ENCODE measurements at places on chromosomes 5 and 9.

DNA sequence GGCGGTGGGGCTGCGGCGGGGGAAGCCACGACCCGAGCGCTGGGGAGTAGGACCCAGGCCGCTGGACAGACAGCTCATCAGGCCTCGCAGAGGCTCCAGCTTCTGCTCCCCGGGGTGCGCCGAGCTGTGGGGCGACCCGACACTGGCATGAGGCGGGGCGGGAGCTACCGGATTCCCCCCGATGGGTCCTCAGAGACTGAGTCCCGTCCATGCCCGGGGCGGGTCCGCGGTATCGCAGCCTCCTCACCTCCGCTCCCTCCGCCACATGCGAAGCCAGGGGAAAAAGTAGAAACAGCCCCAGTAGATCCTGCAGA lies 2.6 kb upstream of the CCL27 start:
- DNase-seq: no peak

DNA sequence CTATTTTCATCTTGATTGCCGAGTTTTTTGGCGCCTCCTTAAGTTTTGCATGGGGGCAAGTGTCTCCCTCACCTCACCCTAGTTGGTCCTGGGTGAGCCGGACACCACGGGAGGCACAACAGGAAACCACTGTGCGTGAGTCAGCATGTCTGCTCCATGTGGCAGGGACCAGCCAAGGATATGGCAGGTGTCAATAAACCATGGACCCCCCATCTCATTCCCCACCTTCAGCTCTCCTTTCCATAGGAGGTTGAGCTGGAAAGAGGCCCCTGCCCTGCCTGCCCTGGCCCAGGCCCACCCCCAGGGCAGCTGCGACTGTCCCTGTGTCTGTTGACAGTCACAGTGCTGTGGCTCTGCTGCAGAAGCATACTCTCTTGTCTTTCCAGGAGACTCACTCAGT lies 3.1 kb downstream of the SPACA9 start:
- no peak for DNase-seq

DNA sequence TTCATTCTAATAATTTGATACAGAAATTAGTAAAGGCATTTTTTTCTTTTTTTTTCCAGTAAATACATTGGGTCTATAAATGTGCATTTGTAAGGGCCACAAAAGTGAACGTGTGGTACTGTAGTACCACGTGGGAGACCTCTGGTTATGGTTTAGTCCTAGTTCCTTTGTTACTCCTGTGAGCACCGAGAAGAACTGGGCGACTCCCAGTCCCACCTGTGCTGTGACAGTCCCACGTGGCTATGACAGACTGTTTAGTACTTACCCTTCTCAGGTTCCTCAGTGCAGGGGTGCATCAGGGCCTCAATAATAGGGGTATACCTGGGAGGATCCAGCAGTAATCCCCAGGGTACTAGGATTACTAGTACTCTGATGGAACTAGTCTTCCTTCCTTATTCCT lies 49.3 kb downstream of the LRRC70 start:
- DNase-seq: no peak

DNA sequence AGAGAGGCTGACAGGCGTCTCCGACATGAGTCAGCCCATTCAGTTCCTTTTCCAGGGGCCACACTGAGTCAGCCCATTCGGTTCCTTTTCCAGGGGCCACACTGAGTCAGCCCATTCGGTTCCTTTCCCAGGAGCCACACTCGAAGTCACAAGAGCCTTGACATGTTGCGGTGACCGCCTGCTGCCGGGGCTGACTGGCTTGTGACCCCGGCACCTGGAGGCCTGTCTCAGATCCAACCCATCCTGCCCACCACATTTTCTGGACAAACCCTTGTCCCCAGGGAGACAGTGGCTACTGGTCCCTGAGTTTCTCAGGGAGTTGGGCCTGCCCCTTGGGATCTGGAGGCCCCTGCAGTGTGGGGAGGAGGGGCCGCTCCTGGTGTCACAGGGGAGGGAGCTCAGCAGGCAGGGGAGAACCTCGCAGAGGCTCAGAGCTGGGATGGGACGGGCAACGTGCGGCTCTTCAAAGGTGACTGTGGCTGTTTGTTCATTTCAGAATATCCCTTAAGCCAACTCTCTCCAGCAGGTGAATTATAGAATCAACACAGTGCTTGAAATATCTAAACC lies 40.5 kb upstream of the LPCAT1 start:
- no peak for DNase-seq

DNA sequence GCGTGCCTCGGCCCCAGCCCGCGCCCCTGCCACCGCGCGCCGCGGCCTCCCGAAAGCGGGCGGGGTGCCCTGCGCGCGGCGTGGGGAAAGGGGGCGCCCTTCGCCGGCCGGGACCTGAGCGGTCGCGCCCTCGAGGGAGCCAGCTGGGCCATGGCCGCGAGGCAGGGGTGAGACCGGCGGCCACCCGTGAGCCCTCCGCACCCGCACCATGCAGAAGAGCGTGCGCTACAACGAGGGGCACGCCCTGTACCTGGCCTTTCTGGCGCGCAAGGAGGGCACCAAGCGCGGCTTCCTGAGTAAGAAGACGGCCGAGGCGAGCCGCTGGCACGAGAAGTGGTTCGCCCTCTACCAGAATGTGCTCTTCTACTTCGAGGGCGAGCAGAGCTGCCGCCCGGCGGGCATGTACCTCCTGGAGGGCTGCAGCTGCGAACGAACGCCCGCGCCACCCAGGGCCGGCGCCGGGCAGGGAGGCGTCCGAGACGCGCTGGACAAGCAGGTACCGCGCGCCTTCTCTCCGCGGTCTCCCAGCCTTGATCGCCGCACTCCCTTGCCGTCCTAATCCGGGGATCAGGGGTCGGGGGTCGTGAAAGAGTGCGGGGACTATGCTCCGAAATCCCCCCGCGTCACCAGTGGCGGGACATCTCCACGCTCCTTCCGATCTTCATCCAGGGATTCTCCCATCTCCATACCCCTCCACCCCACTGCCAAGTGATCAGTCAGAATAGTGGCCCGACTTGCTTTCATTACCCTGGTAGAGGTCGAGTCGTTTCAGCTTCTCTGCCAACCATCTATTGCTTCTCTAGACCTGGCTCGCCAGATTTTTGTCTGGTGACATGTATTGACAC lies 590 bp downstream of the RASGRF2 start:
- DNase-seq: peak; percentile 18

- DNase-seq: no peak
Observed at GRCh38 chr9:87722393-87723088, 3.4 kb upstream of the CTSL start.

GRCh38 chr9:81680506-81680905 lies 8.8 kb downstream of the TLE1 start:
- DNase-seq: no peak

GRCh38 chr9:136283291-136284235 lies 20.3 kb downstream of the CCDC187 start:
- peak; percentile 55 for DNase-seq

DNA sequence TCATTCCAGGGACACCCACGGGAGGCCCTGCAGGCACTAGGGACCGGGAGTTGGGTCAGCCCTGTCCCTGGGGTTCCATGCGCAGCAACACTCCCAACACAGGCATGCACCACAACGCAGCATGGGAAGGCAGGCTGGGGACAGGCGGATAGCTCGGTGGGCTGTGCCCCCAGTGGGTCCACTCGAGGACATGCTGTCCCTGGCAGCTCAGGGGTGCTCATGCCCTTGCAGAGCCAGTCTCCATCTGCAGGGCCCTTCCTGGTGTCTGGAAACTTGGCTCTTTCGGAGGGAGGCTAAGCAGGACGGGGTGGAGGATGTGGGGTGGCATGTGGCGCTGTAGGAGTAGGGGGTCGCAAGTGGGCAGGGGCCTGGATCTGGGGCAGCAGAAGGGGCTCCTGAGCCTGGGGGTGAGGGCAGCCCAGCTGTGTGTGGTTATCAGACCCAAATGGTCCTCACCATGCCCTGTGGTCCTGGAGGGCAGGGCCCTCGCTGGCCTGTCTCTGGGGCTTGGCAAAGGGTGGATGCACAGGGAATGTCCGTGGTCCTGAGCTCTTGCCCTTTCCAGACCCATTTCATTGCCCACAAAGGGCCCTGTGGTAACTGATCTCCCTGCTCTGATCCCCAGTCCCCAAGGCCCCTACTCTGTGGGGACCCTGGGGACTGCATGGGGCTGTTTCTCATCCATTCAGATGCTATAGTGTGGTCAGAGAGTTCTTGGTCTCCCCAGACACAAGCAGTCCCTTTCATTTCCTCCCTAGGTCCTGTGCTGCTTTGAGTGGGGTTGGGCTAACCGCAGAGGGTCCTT lies 90.3 kb upstream of the PHYKPL start:
- no peak for DNase-seq

DNA sequence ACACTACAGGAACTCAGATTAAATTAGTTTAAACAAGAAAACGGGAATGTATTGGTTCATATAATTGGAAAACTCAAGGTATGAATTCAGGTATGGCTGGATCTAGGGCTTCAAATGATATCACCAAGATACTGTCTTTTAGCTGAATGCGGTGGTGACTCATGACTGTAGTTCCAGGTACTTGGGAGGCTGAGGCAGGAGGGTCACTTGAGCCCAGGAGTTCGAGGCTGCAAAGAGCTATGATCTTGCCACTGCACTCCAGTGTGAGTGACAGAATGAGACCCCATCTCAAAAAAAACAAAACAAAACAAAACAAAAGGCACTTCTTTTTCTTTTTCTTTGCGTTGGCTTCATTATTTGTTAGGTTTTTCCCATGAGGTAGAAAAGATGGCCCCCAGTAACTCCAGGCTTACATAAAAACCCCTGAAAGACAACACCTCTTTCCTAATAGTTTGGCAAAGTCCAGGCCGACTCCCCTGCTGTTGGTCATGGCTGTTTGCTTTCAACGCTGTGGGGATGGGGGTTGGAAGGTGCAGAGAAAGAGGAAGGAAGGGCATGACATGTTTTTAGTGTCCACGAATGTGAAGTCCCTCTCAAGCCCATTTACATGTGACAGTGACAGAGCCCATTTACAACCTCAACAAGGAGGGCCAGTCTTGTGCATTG lies 39.8 kb upstream of the CRB2 start:
- no peak for DNase-seq

- no peak for DNase-seq
Observed at GRCh38 chr5:169997798-169998197, 17.5 kb upstream of the INSYN2B start.

- no peak for DNase-seq
Observed at GRCh38 chr5:74433255-74433895, 207.2 kb downstream of the ENC1 start.

DNA sequence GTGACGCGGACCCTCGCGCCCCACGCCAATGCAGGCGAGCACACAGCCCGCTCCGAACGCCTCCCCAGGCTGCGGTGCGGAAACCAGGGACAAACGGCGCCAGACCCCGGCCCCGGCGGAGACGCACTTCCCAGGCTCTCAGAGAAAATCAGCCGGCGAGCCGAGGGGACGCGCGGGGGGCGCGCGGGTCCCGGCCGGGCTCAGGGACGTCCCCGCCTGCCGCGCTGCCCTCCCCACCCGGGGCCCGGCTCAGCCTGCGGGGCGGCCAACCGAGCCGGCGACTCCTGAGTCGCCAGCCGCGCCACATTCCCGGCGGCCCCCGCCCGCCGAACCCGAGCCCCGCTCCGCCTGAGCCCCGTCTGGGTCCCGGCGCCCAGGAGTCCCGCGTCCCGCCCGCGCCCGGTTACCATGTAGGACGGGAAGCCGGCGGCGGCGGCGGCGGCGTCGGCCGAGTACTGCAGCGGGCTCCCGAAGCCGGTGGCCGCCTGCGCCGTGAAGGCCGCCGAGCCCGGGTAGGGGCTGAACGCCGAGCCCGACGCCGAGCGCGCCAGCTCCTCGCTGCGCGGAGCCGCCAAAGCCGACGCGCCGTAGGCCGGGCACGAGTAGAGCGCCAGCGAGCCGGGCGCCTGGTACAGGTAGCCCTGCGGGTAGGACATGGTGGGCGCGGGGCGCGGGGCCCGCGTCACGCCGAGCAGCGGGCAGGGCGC lies 566 bp downstream of the IRX2 start:
- DNase-seq: no peak

DNA sequence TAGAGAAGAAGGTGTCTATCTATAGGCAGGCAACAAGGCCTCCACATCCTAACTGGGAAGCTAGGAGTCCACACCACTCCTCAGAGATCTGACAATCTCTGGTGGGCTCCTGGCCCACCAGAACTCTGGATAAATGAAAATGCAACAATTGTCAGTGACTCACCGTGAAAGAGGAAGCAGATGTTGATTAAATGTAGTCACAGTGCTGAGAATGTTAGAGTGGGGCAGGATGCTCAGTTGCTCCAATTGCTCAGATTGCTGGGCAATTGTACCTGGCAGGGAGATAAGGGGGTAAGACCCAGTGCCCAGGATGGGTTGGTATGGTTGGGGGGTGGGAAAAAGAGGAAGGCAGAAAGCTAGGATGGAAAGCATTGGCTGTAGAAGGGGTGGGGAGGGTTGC lies 4.3 kb downstream of the CCL19 start:
- DNase-seq: no peak

GRCh38 chr5:166317425-166317824 lies 1974.0 kb upstream of the WWC1 start:
- DNase-seq: no peak

GRCh38 chr5:178289438-178289837 lies 56.8 kb upstream of the PHYKPL start:
- no peak for DNase-seq

DNA sequence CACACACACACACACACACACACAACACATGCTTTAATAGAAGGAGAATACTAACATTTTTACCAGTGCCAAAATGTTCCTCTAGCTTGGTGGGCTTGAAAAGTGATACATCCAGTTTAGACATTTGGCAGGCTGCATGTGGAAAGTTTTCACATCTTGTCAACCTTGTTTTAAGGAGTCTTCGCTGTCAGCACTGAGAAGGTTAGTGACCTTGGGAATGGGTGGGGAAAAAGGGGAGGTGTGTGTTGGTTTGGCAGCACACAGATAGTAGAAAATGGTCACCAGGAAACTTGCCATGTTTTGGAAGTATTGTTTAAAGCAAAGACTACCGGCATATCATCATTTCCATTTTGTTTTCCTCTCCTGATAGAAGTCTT lies 346.5 kb upstream of the ADAMTSL1 start:
- no peak for DNase-seq

- DNase-seq: no peak
Observed at GRCh38 chr5:154227090-154227489, 36.6 kb downstream of the GALNT10 start.
